ENCODE measurements at places on chromosomes 1 and 21.
A peak's percentile ranks its signal among the peaks of the same experiment; 100 is the strongest.

- DNase-seq: no peak
These were observed 155.0 kb upstream of the BEND5 start for GRCh38 chr1:48931506-48932192.

- DNase-seq: no peak
These were observed 20.5 kb upstream of the COQ8A start for GRCh38 chr1:226919587-226919986.

- DNase-seq: no peak
These were observed 145.6 kb downstream of the GDAP2 start for GRCh38 chr1:117783606-117784396.

DNA sequence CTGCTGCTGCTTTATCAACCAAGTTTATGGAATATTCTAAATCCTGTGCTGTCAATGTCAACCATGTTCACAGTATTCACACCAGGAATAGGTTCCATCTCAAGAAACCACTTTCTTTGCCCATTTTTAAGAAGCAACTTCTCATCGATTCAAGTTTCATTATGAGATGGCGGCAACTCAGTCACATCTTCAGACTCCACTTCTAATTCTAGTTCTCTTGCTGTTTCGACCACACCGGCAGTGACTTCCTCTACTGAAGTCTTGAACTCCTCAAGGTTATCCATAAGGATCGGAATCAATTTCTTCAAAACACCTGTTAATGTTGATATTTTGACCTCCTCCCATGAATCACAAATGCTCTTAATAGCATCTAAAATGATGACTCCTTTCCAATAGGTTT is 39.7 kb upstream of the IFNLR1 start:
- DNase-seq: no peak

GRCh38 chr1:22341791-22342605 is 109.7 kb upstream of the ZBTB40 start:
- DNase-seq: no peak

- no peak for DNase-seq
These were observed 547 bp upstream of the CHIA start for GRCh38 chr1:111290104-111290503.

GRCh38 chr1:27600498-27601175 is 3.3 kb downstream of the AHDC1 start:
- no peak for DNase-seq

DNA sequence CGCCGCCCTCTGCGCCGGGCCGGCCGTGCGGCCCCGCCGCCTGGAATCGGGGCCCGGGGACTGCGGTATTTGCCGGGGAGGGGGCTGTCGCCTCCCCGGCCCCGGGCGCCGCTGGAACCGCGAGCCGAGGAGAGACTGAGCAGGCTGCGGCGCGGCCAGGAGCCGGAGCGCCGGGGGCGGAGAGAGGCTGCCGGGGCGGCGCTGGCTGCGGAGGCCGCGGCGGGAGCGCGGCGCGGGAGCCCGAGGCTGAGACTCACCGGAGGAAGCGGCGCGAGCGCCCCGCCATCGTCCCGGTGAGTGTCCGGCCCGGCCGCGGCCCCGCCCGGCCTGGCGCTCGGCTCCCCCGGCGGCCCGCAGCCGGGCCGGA is 746 bp downstream of the DYRK1A start:
- peak; percentile 40 for DNase-seq

Data from inflammatory macrophage (primary cell).